Stimulated activated CD4-positive, alpha-beta T cell treated with anti-CD3 and anti-CD28 coated beads, TNF-alpha, amount 100 ng/mL, for 48 hours (primary cell): ENCODE measurements at places on chromosomes 3 and 15.

DNA sequence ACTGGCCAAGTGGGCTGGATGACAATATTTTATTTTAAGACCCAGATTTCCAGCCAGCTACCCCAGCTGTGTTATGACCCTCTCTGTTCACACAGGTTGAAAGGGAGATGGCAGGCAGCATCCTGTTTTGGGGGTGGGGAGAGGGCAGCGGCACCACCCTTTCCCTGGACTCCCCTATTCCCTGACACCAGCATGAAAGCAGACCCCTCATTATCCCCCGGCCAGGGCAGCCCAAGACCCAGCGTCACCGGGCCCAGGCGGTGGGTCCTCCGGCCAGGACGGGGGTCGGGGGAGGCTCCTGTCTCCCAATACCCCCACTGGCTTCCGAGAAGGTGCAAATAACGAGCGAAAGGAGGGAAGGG lies 127.6 kb upstream of the MEF2A start:
- DNase-seq, result no peak

GRCh38 chr15:74025436-74025835 lies 30.9 kb downstream of the PML start:
- DNase-seq, result no peak

- DNase-seq, result peak; percentile 4
Measured at GRCh38 chr3:30894521-30895251, at the start of gene GADL1. GADL1 (minus strand) TSS chr3:30894661; CDS start chr3:30894614, 47 bp downstream.

- no peak for DNase-seq
Measured at GRCh38 chr3:24299246-24299805, 195.3 kb downstream of the THRB start.

DNA sequence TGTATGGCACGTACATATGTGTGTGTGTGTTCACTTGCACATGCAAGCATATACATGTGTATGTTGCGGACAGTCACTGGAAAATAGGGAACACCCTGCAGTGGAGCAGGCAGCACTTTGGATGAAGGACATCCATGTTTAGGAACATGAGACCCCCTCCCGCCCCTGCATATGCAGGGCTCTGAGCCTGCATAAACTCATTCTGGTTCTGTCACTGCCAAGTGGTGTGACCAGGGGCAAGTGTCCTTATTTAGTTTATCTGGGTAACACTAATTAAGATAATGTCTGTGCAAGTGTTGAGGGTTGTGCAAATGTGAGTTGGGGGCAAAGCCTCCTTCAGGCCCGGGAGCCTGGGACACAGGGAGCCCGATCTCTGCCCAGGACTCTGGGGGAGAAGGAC lies 105.7 kb downstream of the CORO2B start:
- DNase-seq, result no peak

DNA sequence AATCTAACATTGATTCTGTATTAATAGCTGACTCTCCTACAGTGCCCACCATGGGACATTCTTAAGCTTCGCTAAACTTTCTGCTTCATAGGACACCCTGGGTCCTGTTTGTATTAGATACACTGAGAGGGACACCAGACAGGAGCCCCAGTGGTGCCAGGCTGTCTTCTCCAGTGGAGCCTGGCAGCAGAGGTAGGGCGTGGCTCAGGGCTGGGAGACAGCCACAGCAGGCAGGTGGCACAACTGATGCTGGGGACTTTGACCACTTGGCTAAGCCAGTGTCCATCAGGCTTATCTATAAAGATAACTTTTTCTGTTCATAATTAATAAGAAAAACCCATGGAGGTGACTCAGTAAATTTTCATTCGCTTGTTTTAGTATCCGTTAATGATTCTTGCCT lies 21.8 kb downstream of the NIPA1 start:
- DNase-seq, result no peak

DNA sequence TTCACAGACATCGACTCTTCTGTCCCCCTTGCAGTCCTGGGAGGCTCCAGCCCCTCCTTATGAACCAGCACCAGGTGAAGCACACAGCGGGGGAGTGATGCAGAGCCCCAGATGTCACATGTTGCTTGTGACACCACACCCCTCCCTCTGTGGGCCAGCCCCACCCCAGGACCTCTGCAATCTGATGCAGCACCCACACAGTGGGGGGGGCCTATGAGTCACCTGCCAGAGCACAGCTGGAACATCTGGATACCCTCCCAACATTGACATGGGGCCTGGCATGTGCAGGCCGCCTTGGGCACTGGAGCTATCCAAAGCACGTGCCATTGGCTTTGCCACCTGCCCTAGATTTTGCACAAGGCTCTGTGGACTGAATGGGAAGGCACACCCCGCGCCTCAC lies 70.5 kb downstream of the FEM1B start:
- DNase-seq, result no peak

- DNase-seq, result no peak
Measured at GRCh38 chr3:139450159-139450558, 26.2 kb downstream of the RBP2 start.

- no peak for DNase-seq
Measured at GRCh38 chr3:50333744-50334328, 5.8 kb upstream of the TUSC2 start.

GRCh38 chr3:66195347-66195783 lies 25.4 kb upstream of the SLC25A26 start:
- DNase-seq, result no peak

DNA sequence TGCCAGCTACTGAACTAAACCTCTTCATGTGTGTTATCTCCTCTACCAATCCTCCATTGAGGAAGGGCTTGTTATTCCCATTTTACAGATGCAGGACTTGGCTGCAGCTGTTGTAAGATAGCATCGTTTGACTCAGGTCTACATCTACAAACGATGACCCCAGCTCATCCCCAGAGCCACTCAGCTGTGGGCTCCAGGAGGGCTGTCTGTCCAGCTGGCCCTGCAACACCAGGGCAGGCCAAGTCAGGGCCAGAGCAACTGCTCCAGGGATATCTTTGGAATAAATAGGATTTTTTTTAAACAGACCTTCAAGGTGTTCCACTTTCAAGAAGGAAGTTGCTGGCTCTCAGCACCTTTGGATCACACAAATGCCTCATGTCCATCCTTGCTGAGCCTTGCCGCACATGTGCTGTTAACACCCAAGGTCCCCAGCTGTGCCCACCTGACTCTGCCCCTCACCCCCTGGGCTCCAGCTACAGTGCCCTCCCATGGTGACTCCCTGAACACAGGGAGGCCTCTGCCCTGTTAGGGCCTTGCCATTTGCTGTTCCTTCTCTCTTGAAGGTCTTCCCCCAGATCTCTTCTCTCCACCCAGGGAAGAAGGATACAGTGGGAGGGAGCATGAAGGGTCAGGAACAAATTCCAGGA lies 31.0 kb downstream of the ALDH1L1 start:
- no peak for DNase-seq
